NCI-H187 (cell line): ENCODE measurements at places on chromosomes 5 and 9.

DNA sequence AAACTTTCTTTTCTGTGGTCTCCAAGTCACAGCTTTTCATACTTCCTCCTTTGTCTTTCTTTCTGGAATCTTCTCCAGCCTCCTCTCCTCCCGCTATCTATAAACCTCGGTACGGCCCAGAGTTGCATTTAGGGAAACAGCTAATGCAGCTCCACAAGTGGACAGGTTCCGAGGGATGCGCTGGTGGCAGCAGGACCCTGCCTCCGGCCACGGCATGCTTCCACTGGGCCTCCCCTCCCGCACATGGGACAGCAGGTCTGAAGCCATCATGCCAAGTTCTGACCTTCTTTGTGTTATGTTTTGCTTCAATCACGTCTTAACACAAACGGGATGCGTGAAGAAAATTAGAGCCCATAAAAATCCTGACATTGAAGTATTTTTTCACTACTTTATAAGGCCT lies 136.9 kb downstream of the IRX2 start:
- no peak for DNase-seq

DNA sequence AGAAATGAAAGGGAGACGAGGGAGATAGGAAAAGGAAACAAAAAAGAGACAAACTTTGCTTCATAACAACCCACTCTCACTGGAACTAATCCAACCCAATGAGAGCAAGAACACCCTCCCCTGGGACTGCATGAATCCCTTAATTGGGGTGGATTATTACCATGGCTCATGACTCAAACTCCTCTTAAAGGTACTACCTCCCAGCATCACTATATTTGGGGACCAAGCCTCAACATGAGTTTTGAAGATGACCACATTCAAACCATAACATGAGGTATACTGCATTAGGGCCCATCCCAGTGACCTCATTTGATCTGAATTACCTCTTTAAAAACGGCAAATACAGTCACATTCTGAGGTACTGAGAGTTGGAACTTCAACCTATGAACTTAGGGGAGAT lies 8.0 kb downstream of the MTAP start:
- no peak for DNase-seq

DNA sequence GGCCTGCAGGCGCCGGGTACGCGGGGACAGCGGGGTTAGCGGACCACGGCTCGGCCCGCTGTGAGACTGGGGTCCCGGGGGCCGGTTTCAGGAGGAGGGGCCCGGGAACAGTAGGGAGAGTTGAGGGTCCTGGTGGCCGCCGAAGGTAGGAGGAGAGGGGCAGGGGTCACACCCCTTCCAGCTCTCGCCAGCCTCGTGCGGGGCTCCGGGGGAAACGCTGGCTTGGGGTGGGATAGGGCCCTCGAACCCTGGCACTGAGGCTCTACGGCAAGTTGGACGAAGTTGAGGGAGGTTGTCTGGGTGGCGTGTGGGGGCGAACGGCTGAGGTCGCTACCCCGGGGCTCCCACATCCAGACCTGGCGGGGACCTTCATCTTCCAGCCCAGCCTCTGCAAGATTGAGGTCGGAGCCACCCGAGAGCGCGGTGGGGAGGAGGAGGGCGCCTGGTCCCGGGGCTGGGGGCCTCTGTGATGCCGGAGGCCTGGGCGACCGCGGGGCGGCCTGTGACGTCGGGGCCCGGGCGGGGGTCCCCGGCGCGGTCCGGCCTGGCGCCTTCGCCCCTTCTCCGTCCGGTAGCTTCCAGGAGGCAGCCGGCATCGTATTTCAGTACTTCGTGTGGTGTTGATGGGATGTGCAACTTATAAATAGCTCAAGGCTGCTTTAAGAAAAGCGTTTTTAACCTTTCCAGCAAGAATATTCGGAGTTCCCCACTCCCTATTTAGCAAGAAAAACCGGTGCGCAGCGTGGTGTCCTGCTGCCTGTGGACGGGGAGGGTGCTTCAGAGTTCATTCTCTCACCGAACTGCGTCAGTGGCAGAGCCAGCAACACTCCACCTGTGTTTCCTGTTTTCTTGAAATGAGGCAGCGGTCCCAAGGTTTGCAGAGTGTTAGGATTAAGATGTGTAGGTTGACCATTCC lies 902 bp downstream of the HABP4 start:
- DNase-seq, result no peak

- no peak for DNase-seq
Measured at GRCh38 chr5:74372051-74372450, 268.5 kb downstream of the ENC1 start.

- no peak for DNase-seq
Measured at GRCh38 chr5:75052192-75053053, at the start of gene GCNT4. GCNT4 (minus strand) TSS chr5:75052558; CDS start chr5:75030037, 22,521 bp downstream.

- DNase-seq, result no peak
Measured at GRCh38 chr5:168162464-168162863, 129.0 kb upstream of the WWC1 start.

DNA sequence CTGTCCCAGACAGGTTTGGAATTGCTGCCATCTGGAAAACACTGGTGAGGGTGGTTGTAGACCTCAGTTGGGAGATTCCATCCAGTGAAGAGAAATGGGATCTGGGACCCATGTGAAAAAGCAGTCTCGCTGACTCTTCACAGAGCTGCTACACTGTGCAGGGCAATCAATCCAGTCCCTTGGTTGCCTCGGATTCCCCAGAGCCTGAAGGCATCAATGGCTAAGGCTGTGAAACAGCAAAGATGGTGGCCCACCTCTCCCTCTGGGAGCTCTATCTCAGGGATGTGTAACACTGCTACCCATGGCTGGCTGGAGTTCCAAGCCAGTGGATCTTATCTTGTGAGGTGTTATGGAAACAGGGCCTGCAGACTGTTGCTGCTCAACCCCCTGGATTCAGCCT lies 256.1 kb downstream of the TMEM38B start:
- no peak for DNase-seq

DNA sequence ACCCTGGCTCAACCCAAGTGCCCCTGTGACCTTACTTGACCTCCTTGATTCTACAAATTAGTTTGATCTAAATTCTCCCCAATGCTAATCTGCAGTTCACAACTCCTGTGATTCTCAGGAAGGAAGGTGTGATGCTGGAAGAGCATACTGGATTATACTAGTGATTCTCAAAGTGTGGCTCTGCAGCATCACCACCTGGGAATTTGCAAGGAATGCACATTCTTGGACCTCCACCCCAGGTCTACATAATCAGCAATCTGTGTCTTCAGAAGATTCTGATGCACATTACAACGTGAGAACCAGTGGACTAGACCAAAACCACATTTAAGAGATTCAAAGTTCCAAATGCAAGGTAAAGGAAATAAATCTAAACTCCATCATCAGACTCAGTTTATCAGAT lies 198.6 kb downstream of the AGTPBP1 start:
- no peak for DNase-seq
